ENCODE measurements at places on chromosomes 12 and 14.

GRCh38 chr14:35932136-35932535, 106.0 kb downstream of the BRMS1L start:
- DNase-seq: no peak

GRCh38 chr14:55297611-55298499, 26.6 kb downstream of the FBXO34 start:
- no peak for DNase-seq

DNA sequence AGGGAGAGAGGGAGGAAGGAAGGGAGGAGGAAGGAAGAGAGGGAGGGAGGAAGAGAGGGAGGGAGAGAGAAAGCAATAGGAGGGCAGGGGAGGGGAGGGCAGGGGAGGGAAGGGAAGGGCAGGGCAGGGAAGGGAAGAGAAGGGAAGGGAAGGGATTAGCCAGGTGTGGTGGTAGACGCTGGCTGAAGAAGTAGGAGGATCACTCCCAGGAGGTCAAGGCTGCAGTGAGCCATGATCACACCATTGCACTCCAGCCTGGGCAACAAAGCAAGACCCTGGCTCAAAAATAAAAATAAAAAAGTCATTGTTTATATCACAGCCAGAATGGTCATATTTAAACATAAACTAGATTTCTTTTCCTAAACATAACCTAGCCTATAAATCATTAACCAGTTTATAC, 20.4 kb upstream of the EEA1 start:
- DNase-seq: no peak

- no peak for DNase-seq
Measured at GRCh38 chr14:80636071-80636470, 305.5 kb downstream of the CEP128 start.

DNA sequence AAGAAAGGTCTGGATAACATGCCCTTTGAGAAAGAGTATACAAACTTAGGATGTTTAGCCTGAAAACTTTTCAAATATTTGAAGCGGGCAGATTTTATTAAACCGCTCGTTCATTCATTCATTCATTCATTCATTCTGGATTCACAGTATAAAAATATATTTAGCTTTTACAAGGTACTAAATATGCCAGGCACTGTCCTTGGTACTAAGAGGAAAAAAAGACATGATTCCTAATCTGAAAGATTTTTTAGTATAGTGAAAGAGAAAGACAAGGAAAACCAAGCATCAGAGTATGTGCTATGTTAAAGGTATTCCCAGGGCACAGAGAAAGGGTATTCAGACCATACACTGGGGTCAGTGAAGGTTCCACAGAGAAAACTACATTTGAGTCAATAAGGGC, 299.7 kb downstream of the BCAT1 start:
- no peak for DNase-seq

DNA sequence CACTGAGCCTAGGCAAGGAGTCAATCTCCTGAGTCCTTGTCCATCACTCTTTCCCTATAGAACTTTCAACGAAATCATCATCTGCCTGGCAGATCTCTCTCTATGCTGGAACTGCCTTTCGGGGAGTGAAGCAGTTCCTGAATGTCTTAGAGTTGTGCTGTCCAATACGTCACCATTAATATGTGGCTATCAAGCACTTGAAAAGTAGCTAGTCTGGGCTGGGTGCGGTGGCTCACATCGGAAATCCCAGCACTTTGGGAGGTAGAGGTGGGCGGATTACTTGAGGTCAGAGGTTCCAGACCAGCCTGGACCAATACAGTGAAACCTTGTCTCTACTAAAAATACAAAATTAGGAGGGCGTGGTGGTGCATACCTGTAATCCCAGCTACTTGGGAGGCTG, 35.1 kb downstream of the NRDE2 start:
- no peak for DNase-seq

DNA sequence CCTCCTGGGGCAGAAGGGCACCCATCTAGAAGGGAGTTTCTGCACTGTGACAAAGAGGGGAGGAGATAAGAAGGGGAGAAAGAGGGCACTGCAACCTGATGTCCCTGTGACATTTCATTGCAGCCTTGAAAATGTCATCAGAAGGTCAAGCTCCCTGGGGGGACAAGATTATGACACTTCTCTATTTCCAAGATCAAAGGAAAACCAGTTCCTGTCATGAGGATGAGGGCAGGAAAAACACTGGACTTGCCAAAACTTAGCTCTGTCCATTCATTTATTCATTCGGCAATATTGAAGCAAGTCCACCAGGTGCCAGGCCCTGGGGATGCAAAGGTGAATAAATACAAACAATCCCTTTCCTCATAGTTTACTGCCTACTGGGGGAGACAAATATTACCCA, 138.4 kb upstream of the CDKN3 start:
- no peak for DNase-seq

DNA sequence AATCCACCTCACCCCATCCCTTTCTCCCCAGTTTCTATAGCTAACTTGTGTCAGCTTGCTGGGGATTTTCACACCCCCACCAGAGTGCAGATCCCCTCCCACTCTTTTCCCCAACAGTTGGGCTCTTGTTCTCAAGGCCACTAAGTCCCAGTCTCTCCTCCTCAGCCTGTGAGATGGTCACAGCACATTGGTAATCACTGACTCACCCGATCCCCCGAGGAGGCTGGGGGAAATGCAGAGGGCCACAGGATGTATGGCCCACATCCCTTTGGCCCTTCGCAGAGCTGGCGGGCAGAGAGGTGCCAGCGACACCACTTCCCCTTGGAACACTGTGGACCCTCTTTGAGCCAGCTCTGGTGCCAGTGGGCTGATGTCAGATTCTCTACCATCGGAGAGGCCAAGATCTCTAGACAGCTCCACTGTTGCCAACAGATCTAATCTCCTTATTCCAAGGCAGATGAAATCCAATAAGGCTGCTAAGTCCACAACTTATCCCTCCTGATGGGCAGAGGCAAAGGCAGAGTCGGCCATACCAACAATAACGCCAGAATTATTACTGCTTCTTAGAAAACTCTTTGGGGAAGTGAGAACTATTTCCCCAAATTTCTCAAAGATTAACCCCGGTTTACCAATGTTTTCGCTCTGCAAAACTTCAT, 1.6 kb downstream of the FMNL3 start:
- no peak for DNase-seq

DNA sequence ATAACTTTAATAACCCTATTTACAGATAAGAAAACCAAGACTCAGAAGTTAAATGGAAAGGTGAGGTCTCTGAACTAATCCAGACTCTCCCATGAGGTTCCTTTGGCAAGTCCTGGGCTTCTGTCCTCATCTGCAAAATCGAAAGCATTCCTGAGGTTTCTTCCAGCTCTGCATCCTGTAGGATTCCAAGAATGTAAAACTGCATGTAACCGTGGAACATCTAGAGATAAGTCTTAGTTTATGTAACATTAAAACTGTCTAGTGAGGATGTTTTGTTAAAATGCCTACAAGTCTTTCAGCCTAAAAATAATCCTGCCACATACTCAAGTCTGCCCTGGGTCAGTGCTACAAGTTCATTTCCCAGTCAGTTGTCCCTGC, 7.3 kb upstream of the ITFG2 start:
- no peak for DNase-seq

GRCh38 chr14:55910601-55911243, 207.5 kb upstream of the PELI2 start:
- no peak for DNase-seq

DNA sequence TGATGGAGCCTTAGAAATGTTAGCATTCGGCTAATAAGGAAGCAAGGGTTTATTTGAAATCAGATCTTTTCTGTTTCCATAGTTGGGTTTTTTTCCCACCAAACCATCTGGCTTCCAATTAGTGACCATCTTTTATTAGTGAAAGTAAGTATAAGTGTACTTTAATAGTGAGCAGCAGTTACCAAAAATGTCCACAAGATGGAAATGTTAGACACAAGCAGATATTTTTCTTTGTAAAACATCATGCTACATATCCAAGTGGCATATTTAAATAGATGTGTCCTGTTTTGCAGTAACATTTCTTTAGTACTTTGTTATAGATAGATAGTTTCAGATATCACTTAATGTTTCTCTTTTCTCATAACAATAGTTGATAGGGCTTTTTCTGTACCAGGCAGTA, 28.8 kb downstream of the YEATS4 start:
- DNase-seq: no peak

- DNase-seq: no peak
Measured at GRCh38 chr12:106386813-106387535, 29.4 kb downstream of the POLR3B start.

GRCh38 chr12:64039281-64039871, 182.7 kb downstream of the KICS2 start:
- no peak for DNase-seq

DNA sequence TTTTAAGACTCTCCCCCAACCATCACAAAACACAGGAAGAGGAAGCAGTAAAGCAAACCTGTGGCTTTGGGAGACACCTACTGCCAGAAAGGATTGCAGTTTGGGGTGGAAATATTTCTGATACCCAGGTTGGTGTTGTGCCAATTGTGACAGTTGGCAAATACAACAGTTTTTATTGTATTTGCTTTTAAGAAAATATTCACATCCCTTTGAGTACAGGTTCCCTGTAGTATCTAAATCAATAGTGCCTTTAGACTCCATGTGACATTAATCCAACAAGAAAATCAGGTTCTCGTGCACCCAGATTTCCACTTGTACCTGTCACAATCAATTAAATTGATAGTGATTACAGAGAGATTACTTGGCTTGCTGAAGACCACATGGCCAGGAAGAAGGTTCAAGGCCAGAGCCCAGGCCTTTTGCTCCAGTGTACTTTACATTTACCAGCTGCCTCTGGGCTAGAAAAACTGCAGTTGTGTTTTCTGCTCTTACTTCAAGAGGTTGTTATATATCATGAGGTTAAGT, 361.2 kb downstream of the ATP23 start:
- no peak for DNase-seq

DNA sequence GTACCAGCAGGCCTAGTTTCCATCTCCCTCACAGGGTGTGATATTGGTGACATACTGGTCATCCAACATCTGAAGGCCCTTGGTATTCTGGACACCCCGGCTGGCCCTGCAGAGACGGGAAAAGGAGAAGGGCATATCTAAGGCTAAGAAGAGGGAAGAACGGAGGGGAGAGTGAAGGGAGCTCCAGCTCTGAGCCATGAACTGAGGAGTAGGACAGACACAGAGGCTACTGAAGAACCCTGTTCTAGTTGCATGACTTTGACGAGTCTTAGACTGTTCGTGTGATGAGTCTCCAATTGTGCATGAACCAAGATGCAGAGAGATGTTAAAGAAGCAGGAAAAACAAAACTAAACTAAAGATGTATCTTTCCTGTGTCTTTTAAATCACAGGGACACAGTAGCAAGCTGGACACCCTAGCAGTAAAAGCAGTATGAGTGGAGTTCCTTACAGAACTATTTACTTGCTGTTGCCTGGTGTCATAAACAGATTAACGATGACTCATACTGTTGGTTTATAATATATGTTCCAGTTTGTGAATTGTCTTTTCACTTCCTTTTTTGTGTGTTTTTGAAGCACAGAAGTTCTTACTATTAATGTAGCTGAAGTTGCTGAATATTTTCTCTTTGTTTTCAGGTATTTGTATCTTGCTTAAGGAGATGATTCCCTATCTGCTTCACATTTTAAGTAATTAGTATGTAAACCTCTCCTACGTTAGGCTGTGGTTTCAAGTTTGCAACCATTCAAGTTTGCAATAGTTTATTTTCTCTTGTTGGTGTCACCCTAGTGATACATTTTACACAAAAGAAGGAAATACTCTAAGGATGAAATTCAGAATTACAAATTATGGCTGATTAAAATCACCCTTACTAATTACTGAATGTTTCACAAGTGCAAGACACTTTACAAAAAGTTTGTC, 15.7 kb downstream of the FAR2 start:
- DNase-seq: no peak

DNA sequence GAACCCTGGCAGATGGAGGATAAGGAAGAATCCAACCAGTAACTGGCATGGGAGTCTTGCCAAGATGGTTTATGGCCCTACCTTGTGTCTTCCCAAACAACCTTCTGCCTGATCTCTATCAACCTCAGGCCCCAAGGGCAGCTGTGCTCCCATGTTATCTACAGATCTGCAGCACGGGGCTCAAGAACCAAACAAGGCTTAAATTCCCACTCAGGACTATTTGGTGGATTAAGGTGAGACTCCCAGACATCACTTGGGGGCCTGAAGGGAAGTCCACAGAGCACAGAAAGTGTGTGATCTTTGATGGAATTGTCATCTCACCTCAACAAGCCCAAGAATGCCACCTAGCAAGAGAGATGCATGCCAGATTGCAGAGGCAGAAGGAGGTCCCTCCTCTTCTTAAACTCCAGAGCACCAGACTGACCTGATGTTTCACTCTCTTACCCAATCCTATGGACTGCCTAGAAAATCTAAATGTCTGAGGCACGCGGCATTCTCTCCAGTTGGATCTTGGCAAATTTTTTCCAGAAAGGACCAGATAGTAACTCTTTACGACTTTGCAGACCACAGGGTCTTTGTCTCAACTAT, 759.5 kb upstream of the TBX3 start:
- no peak for DNase-seq

DNA sequence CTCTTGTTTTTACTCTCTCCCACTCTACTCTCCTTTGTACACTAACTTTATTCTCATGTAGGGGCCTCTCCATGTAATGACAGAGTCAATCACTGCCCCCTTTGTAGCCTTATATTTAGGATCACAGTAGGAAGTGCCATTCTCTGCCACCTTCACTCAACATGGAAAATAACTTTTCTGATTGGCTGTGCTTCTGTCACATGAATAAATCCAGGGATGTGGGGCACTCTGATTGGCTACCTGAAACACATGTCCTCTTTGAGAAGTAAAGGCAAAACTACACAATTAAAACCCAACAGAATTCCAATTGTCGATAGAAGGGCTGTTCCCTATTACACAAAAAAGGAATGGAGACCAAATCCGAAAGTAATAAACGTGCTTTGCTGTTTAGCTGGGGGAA, at the start of gene RNASE9:
Gene RNASE9 (minus strand): TSS at position 87 of the 400 bp plus-strand sequence.
- DNase-seq: no peak

- no peak for DNase-seq
Measured at GRCh38 chr14:49966304-49966809, 73.5 kb downstream of the ARF6 start.

DNA sequence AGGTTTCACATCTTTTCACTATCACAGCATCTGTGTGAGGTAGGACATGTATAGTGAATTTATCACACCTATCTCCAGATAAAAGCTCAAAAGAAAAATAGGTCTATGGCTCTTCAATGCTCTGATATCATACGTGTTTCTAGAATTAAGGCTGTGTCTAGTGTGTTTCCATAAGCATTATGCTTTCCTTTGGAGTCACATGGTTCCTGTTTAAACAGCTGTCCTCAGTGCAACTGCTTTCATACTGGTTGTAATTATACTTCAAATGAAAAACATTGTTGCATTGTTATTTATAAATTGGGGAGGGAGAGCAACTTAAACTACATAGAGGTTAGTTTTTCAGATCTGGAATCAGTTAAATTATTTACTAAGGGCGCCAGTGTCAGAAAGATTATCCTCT, 151.6 kb downstream of the SYT1 start:
- DNase-seq: no peak

DNA sequence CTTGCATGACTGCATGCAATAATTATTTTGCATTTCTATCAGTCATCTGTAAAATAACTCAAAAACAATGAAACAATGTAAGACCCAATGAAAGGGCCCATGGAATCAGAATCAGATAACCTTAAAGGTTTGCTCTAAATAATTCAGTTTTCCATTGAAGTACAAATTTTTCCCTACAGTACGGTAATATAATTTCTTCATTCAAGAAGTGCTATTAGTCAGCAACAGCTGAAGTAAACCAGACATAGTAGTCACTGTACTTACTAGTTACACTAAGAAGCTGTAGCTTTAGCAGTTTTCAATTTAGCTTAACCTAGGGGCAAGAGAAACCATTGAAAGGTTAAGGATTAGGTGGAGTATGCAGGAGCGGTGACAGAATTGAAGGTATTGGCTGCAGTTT, 43.5 kb downstream of the BCAT1 start:
- DNase-seq: no peak

- DNase-seq: no peak
Measured at GRCh38 chr12:82210882-82211281, 147.3 kb downstream of the CCDC59 start.

Measured in stimulated activated CD8-positive, alpha-beta memory T cell treated with anti-CD3 and anti-CD28 coated beads, Interleukin-15, amount 100 ng/mL, for 24 hours (primary cell).